ENCODE measurements at places on chromosomes 16 and 17.

DNA sequence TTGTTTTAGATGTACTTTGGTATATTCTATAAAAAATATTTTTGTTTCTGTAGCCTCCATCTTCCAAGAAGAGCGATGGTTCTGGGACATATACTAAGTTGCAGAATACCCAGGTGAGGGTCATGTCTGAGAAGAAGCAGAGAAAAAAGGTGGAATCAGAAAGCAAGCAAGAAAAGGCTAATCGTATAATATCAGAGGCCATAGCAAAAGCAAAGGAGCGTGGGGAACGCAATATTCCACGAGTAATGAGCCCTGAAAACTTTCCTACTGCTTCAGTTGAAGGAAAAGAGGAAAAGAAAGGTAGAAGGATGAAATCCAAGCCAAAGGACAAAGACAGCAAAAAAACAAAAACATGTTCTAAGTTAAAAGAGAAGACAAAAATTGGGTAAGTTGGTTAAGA lies 154.6 kb downstream of the CHD9 start:
- no peak for DNase-seq

DNA sequence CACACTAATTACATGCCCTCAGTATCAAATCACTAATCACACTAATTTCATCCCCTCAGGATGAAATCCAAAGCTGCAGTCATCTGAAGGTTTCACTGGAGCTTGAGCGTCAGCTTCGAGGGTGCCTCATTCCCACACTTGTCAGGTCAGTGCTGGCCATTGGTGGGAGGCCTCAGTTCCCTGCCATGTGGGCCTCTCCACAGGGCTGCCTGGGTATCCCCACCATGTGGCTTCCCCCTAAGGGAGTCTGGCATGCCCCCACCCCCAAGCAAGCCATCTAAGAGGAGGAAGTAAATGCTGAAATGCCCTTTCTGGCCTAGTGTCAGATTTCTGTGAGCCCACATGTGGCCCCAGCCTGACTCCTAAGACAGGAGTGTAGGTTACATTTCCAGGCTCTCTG lies 78.6 kb upstream of the CDH5 start:
- no peak for DNase-seq

GRCh38 chr17:57965521-57966160 lies 10.4 kb upstream of the CUEDC1 start:
- DNase-seq, result no peak

GRCh38 chr17:65684631-65685030 lies 123.2 kb upstream of the AXIN2 start:
- no peak for DNase-seq

DNA sequence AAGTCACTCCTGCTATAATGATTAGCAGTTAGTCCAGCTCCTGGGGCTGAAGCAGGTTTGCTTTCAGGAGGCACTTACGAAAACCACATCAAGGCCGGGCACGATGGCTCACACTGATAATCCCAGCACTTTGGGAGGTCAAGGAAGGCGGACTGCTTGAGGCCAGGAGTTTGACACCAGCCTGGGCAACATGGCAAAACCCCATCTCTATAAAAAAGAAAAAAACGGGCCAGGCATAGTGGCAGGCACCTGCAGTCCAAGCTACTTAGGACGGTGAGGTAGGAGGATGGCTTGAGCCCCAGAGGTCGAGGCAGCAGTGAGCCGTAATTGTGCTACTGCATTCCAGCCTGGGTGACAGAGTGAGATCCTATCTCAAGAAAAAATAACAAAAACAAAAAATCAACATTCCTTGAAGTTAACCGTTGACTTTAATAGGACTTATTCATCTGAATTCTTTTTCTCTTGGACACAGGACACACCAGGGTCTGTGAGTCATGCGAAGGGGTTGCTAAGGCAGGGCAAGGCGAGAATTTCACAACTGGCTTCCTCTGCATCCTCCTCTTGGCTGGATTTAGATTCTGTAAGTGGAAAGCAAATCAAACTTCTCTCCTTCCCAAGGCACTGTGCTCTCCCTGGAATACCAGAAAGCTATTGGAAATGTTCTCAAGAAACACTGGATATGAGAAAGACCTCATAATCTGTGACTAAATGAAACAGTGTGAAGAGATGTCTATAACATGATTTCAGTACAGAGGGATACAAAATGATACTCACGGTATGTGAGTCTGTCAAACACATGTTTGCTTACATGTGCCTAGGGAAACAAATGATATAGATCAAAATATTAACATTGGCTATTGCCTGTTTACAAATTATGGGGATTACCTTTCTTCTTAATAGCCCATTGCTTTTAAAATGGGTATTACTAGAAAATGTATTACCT lies 99.5 kb downstream of the SYCE1L start:
- no peak for DNase-seq

DNA sequence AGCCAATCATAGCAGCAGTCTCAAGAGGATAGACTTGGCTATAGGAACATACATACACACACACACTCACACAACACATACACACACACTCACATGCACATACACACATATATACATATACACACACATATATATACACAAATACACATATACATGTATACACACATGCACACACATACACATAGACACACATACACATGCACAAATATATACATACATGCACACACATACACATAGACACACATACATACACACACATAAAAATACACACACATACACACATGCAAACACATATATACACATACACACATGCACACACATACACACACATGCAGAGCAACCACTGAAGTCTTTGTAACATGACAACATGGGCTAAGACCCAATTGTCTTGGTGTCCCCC lies 19.7 kb downstream of the CBLN1 start:
- DNase-seq, result no peak

All from iPS-NIHi11 (cell line).